CD4-positive, alpha-beta memory T cell (primary cell): ENCODE measurements at places on chromosomes 5 and 9.

GRCh38 chr5:75611311-75612225, at the start of gene ANKDD1B:
TSS of gene ANKDD1B (plus strand) at chr5:75611453. CDS start at chr5:75611635, 182 bp downstream.
- DNase-seq = no peak

DNA sequence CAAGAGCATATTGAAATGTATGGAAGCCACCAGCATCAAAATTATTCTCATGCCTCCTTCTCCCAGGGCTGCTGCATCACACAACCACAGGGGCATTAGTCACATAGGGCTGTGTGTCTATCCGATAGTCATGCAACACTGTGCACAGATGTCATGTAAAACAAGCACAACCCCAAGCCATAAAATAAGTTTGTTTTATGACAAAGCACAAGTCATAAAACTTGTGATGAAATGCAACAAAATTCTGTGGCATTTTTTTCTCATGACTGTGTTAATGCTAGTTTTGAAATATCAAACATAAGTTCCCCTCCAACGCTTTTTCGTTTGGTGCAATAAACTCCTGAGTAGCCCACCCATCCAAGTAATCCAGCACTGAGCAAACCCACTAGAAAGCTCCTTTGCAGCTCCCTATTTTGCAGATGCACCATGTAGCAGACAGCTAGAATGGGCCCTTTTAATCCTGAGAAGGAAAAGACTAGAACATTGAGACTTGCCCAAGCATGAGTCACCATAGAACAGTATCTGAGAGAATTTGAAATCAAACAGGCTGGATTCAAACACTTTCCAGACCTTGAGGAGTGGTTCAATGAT, 93.3 kb upstream of the ZNF366 start:
- no peak for DNase-seq

GRCh38 chr5:73865315-73865714, 239.3 kb downstream of the ARHGEF28 start:
- DNase-seq = no peak

DNA sequence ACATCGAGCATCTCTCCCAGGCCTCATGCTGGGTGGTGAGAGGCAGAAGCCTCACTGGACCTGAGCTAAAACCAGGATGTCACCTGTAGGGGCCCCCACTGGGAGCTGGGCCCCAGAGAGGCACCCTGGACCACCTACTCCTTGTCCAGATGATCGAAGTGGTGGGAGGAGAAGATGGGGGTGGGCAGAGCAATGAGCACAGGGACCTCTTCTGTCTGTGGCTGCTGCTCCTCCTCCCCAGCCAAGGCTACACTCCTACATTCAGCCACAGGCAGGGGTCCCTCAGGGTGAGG, 227.5 kb downstream of the CACNA1B start:
- DNase-seq = no peak

DNA sequence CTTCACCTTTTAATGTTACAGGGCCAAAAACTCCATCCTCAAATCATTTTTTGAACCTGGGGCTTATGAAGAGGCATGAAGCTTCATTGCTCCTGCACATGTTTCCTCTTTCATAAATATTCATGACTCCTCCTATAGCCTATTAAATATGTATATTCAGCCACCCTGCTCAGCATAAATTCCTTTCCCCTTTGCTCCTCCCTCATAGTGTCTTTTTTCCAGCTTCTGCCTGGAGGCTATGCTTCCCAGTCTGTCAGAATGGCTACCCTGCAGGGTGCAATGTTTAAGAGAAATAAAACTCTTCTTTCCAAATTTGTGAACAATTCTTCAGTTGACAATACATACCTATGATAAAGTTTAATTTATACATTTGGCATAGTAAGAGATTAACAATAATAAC, 1082.9 kb upstream of the CDH18 start:
- DNase-seq = no peak
